Stimulated activated CD8-positive, alpha-beta memory T cell treated with anti-CD3 and anti-CD28 coated beads, Interleukin-4, amount 100 ng/mL, for 24 hours (primary cell): ENCODE measurements at places on chromosomes 12 and 14.

GRCh38 chr12:70449753-70450341, 83.8 kb downstream of the KCNMB4 start:
- no peak for DNase-seq

GRCh38 chr12:11689591-11690186, 40.2 kb downstream of the ETV6 start:
- no peak for DNase-seq

DNA sequence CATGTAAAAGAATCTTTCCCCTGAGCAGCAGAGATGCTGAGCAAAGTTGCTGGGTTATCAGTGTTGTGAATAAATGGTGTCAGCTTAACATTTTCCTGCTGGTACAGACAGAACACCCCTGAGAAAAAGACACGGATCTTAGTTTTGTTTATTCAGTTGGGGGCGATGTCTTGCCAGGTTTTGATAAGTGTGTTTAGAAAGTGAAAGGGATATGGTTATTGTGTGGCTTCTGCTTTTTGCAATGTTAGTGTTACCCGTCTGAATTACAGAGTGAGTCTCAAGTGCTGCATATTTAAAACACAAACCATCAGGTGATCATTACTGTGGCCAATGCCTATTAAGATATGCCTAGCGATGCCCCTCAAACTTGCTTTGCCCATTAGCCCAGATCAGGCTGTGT, 864.6 kb upstream of the SEL1L start:
- no peak for DNase-seq

GRCh38 chr12:106736051-106736957, 38.2 kb upstream of the RIC8B start:
- no peak for DNase-seq

DNA sequence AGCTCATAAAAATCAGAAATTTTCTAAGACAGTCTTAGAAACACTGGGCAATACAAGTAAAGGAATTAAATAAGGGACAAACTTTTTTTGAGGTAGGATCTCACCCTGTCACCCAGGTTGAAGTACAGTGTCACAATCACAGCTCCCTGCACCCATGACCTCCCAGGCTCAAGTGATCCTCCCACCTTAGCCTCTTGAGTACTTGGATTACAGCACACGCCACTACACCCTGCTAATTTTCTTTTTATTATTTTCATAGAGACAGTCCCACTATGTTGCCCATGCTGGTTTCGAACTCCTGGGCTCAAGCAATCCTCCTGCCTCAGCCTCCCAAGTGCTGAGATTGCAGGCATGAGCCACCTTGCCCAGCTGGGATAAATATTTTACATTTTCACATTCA, 90.3 kb downstream of the USP15 start:
- no peak for DNase-seq

GRCh38 chr12:115871714-115872113, 405.8 kb downstream of the MED13L start:
- DNase-seq = no peak

GRCh38 chr14:52741865-52742264, 11.9 kb downstream of the STYX start:
- no peak for DNase-seq

DNA sequence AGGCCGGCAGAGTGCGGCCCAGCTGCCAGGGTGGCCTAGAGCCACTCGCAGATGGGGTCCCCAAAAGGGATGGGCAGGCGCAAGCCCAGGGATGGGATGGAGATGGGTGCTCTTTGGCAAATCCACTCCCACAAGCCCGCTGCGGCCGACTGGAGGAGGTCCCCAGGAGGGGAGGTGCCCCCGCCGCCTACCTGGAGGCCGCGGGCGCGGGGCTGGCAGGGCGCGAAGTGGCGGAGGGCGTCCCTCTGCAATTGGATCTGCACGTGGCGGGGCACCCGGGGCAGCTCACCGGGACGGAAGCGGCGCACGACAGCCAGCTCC, 730 bp downstream of the PPP1R3E start:
- no peak for DNase-seq

DNA sequence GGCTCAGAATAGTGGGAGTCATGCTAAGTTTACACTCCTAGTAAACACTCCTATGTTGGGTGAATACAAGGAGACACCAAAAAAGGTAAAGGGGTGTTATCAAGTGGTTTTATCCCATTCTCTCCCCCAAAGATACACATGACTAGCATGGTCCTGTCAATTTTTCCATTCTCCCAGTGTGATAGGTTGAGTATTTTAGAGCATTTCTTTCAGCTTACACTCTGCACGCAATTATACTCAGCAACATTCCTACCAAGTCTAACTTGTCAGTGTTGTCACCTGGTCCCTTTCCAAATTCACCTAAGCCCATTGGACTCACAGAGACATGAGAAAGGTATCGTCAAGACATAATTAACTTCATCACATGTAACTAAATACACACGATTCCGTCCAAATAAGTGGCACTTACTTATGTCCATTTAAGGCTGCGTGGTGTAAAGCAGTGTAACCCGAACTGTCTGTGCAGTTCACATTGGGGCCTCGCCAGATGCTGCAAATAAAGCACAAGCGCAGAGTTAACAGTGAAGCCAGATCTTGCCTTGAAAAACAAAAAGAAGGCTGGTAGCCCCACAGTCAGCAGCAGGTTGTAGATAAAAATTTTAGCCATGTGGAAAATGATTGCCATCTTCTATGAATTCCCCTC, 159.7 kb downstream of the ANKS1B start:
- DNase-seq = no peak

GRCh38 chr12:93200291-93200917, 177.3 kb upstream of the NUDT4 start:
- no peak for DNase-seq

GRCh38 chr14:72788255-72788654, 105.6 kb downstream of the DPF3 start:
- no peak for DNase-seq

DNA sequence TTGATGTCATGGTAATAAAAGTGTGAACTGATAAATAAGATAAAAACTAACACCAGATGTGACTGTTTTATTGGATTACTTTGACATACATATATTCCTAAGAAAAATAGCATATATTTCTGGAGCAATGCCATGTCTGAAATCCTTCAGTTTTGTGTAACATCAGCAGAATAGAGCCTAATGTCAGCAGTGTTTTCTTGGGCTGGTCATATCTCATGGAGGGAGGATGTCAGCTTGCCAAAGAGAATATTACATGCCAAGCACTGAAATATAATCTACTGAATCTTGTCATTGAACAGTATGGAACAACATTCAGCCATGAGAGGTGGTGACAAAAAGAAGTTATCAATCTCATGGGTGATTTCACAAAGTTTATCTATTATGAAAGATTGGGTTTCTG, 220.3 kb downstream of the KLHL28 start:
- no peak for DNase-seq

GRCh38 chr12:115451780-115452736, 768.1 kb upstream of the TBX3 start:
- DNase-seq = no peak

DNA sequence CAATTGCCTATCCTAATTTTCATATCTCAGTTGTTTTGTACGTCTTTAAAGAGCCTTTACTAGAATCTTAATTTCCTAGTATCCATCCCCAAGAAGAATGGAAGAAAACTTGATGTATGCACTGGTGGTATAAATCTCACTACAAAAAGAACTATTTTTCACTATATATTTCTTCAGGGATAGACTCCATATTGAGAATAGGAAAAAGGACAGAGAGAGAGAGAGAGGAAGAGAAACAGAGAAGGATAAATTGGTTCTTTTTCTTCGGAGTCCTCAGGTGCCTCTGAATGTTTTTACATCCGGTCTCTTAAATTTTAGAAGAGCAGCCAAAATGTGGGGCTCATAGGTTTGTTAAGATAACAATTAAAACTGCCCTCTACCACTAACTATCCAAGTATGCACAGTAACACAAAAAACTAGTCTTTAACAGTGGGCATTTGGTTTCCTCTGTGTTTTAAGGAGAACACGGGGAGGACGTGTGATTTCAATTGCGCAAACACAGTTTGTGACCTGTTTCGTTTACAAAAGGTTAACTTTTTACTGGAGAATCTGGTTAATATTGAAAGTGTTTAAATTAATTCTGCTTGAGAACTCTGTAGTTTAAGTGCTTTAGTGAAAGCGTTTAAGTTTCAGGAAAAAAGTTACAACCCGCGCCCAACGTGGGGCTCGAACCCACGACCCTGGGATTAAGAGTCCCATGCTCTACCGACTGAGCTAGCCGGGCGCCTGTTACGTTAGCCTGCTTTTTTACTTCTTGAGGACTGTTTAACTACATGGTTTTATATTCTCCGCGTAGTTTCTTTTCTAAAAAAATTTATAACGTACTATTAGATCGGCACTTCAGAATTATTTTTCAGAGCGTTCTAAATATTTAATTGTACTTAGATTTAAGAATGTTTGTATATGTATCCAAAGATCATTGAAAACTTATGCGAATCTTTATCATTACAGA, 5.1 kb upstream of the PSMA3 start:
- DNase-seq = peak; percentile 64

- DNase-seq = no peak
Measured at GRCh38 chr14:92470215-92470614, 43.4 kb upstream of the RIN3 start.

GRCh38 chr12:78040111-78040510, 209.4 kb downstream of the NAV3 start:
- no peak for DNase-seq

DNA sequence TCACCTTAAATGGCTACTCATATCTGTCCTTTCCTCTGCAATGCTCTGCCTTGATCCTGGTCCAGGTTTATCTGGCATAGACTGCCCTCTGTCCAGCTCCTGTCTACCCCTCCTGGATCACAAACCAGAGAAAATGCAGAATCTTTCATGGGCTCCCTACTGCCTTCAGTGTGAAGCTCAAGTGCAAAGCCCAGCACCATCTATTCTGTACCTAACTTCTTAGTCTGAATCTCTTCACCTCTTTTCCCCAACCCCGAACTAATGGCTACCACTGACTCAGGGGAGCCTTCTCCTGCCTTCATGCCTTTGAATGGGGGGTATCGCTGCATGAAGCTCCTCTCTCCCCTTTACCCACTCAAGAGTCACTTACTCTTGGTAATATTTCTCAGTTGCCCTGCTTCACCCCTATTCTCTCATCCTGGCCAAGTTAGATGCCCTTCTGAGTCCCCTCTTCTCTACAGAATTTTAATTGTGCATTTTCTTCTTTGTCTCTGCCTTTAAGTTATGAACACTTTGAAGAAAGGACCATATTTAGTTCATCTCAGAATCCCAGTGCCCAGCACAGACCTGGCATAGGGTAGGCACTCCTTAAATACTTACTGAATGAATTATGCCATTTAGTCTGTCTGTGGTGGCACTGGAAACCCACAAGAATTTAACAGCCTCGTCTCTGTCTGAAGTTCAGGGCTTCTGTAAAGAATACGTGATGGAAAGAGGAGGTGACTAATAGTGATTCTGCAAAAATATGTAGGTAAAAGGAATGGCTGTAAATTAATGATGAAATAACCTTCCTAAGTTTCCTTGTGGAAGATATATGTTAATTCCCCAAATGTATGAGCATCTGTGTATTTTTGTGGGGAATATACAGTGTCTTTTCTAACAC, 191.3 kb upstream of the AMIGO2 start:
- DNase-seq = no peak

- DNase-seq = no peak
Measured at GRCh38 chr12:124599074-124599999, 31.9 kb upstream of the NCOR2 start.

GRCh38 chr12:113369391-113369985, 11.1 kb downstream of the PLBD2 start:
- no peak for DNase-seq
